Right lobe of liver (tissue), 6 donors: ENCODE measurements at places on chromosomes 16 and 17.

- no peak for DNase-seq
Observed at GRCh38 chr17:57603978-57604377, 141.1 kb downstream of the CCDC182 start.

DNA sequence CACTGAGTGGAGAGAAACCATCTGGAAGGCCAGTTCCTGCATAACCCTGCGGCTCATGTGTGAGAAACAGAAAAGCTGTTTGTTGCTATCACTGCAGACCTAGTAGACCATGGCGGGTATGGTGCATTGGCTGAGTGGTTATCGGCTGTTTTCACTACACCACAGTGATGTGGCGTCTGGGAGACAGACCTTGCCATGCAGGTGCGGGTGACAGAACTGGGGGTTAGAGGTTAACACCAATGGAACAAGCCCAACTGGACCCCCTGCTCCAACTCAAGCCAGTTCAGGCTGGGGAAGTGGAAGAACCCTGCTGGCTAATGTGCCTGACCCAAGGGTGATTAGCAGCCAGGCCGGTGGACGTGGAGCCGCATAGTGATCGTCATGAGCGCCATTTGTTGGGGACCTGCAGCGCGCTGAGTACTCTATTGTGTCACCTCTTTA, 91.9 kb downstream of the IRF8 start:
- DNase-seq = peak; percentile 27

DNA sequence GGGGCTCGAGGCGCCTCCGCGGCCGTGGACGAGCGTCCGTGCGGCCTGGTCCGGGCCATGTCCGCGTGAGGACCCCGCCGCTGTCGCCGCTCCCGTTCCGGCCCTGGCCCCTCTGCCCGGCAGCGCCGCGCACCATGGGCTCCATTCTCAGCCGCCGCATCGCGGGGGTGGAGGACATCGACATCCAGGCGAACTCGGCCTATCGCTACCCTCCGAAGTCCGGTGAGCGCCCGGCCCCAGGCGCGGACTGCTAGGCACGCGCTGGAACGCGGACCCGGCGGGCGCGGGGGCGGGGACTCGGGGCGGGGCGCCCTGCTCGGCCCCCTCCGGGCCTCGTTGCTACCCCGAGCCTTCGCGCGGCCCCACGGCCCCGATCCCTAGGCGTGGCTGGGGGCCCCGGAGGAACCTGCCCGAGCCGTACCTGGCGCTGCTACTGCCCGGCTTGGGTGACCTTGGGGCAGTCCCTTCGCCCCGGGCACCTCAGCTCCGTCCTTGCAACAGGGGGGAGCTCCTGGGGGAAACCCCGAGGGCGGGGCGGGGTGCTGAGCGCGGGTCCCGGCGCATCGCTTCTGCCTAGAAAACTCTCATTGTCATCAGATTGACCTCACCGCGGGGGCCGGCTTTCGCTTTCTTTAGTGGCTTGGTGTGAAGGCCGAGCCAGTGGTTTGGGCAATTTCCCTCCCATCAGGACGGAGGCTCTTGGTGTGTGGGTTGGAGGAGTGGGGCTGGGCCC, 367 bp downstream of the MGRN1 start:
- DNase-seq = peak; percentile 83

- DNase-seq = no peak
Observed at GRCh38 chr16:83356266-83356665, 451.5 kb upstream of the HSBP1 start.
